Hematopoietic multipotent progenitor cell treated with erythropoietin and hydrocortisone succinate and interleukin-3 and kit ligand, for 6 days (in vitro differentiated cells): ENCODE measurements at places on chromosomes 6 and 20.
A peak's percentile ranks its signal among the peaks of the same experiment; 100 is the strongest.

DNA sequence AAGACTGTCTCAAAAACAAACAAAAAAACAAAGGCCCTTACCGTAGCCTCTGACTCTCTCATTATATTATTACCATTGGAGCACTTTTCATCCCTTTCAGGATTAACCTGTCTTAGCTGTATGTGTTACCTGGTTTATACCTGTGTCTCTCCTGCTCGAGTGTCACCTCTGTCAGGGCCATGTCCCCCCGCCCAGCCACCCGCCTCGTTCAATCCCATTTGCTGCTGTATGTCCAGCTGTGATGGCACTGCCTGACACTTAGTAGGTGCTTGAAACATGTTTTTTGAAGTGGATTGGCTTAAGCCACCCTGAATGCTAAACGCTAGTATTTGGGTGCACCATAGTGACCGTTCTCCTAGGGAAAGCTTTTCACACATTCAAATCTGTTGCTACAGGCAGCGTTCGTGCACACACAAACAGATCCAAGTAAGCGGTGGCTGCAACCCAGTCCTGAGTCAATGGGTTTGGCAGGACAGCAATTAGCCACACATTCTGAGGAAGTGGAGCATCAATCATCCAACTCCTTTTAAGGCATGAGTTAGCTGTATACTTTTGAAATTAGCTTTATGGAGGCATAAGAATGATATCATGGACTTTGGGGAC is 98.9 kb upstream of the ZNF217 start:
- peak; percentile 43 for DNase-seq

DNA sequence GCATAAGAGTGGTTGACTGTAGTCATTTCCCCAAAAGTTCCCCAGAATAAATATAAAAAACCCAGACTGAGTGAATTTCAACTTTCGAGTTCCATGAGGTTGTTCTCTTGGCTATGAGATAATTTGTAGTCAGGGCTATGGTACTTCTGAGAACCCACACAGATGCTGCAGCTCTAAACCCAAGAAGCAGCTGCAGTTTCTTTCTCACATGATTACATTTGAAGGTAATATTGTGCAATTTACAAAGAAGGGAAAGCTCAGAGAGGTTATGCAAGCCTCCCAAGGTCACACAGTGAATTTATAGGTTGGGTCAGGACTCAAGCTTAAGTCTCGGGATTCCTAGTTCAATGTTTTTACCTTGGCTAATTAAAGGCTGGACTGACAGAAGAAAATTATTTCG is 29.7 kb upstream of the CD93 start:
- no peak for DNase-seq

DNA sequence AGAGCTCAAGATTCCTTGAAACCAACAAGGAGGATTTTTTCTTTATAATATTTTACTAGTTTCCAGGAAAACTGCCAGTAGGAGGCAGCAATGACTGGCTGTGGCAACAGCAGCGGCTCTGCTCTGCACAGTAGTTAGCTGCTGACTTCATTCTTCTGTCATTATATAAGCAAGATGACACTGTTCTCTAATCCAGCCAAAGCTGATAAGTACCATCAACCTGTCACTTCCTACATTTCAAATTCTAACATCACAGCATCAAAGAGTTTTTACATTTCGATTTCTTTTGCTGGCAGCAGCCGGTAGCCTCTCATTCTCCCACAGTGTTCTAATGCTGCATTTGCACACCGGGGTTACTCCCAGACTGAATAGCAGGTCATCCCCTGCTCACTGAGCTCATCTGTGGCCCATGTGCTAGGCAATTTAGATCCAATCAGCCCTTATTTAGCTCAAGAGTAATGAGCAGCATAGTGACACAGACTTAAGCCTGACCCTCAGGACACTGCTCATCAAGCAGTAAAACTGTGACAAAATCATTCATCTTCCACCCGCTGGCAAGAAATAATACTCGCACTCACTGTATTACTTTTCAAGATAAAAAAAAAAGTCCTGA is 67.8 kb downstream of the MMS22L start:
- peak; percentile 70 for DNase-seq

GRCh38 chr6:119297049-119297448 is 52.5 kb downstream of the MAN1A1 start:
- DNase-seq, result no peak

DNA sequence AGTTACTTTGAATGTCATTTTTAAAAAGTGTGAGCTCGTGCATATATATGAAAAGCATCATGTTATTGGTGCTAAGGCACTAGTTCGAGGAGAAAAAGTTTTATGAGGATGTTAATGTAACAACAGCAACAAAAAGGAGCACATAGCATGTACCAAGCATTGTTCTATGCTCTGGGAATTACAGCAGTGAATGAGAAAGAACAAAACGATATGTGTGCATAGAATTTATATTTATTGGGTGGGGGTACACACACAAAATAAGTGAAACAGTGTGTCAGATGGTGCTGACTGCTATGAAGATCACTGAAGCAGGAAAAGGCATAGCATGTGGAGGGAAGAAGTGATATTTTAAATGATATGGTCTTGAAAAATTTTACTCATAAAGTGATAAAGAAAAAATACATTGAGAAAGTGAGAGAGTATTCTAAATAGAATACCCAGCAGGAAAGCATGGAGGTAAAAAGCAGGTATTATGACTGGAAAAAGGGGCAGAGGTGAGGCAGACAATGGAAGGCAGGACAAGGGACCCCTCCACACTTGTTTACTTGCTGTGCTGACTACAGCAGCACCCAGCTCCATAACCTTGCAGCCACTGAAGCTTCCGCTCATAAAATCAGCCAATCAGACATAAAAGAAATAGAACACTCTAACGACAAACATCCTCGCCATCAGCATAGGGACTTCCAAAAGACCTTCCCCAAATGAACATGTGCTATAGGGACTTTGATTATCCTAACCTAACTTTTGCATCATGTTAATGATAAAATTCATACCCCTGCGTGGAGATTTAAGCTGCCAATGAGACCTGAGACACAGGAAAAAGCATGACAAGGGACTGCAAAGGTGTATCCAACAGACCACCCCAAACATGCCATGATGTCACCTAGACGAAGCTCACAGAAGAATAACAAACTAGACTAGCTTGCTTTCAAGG is 119.9 kb downstream of the HFE start:
- no peak for DNase-seq

GRCh38 chr6:157952861-157953351 is 28.8 kb upstream of the SYNJ2 start:
- DNase-seq, result no peak

- no peak for DNase-seq
Measured at GRCh38 chr20:43910564-43910963, 4.1 kb upstream of the TOX2 start.

DNA sequence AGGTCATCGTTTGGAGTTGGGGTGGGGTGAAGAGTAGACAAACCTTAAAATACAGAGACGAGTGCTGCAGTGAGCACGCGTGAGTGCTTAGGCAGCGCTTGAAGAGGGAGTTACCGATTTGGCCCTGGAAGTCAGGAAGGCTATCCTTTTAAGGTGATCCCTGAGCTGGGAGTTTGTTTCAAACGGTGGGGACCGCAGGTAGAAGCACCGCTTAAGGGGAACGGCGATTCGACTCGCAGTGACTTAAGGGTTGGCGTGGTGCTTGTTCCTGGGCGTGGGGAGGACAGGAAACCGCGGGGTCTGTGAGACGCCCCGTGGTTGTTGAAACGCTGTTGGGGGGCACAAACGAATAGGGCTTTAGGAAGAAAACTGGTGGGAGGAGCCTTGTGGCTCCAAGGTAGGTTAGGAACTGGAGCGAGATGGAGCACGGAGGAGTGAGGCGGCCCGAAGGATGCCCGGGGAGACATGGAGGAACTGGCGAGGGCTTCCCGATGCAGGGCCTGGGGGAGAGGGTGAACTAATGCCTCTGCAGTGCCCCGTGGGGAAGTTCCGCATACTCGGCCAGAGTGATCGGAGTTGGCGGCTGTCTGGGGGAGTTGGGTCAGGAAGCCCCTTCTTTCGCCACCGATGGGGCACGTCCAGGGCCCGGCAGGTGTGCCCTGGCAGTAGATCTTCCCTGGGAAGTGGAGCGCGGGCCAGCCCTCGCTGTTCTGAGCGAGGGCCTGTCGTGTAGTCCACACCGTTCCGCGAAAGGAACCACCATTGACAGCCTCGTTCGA is 1.3 kb upstream of the CDYL start:
- peak; percentile 51 for DNase-seq

DNA sequence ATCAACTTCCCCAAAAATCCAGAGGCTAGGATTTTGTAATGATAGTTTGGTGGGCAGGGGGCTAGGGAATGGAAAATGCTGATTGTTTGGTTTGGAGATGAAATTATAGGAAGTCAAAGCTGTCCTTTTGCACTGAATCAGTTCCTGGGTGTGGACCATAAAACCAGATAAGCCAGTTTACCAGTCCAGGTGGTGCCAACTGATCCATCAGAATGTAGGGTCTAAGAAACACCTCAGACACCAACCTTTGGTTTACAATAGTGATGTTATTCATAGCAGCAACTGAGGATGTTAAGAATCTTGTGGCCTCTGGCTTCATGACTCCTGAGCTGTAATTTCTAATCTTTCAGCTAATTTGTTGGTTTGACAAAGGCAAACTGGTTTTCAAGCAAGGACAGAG is 496.6 kb upstream of the EPHA7 start:
- no peak for DNase-seq

DNA sequence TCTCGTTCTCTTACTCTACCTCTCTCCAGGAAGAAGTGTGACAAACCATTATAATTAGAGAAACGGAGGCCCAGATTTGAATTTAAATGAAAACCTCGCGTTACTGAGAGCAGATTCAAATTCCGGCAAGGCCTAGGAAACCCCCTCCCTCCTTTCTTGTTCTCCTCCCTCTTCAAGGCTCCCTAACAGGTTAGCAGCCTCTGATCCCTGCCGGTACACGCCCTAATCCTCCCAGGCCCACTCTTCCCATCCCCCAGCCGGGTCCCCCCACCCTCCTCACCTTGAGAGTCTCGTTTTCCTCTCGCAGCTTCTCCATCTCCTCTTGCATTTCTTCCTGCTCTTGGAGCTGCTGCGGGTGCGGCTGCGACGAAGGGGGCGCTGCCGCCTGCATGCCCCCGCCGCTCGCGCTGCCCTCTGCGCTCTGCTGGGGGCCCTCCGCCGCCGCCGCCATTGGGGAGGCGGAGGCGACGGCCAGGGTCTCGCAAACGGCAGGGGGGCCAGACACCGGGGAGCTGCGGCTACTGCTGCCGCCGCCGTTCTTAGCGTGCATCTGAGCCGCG is 3.8 kb downstream of the MTCL3 start:
- DNase-seq, result no peak

DNA sequence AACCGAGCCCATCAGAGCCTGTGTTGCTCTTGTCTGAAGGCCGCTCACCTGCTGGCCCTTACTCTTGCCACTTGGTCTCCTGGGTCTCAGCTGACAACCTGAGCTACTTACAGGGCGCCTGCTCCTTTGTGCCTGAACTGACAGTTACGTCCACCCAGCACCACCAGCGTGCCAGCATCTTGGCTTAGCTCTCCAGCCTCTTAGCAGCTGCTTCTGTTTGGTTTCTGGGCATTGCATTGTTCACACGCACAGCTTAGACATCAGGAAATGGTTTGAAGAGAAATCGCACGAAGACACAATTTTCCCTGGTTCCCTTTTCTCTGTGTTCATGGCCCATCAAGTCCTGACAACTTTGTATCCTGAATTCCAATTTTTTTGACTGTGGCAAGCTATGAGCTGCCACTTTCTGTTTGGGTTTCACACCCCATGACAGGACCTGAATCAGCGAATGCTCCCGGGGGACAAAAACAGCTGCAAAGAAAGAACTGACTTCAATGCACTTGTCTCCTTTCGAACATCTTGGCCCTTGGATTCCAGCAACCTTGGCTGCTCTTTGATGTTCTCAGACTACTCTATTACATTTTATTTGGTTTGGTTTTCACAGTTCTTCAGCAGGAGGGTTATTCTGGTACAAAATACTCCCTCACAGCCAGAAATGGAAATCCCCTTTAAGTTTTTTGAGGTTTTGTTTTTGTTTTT is 45.2 kb upstream of the LY86 start:
- DNase-seq, result no peak

DNA sequence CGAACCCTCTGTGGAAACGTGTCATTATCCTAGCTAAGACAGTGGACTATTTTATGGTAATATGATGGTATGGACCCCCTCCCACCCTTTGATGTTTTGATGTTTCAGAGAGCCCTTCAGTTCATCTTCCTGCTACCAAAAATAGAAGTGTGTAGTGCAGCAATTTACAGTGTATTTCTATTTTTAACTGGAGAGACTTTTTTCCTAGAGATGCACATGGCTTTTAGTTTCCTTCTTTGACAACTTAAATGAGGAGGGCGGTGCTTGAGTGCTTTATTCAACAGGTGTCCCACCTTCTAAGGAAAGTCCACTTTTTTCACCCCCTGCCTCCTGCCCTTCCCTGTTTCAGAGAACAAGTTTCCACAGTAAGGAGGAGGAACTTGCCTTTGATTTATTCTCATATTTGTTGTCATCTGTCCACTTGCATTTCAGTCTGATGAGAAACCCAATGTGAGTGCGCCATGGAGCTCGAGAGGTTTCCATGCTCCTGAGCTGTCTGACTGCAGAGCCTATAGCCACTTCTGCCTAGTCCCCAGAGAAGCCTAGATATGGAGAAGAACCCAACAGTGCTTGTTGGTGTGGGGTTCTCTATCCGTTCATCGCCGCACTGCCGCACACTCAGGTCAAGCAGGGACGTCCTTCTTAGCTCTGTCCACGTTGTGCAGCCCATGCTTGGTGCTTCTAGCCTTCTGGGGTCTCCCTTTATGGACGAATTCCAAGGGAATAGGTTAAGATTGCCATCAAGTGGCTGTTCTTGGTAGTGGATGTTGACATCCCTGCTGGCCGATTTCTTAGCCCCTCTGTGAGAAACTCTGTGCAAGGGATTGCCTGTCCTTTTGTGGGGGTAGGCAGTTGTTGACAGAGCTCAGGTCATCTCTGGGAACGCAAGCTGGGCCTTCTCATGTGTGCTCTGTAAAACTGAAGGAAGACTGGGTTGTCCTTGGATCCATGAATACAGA is 144.2 kb downstream of the JARID2 start:
- peak; percentile 83 for DNase-seq

- DNase-seq, result no peak
Measured at GRCh38 chr6:72653026-72653425, 31.2 kb downstream of the KCNQ5 start.

- DNase-seq, result no peak
Measured at GRCh38 chr6:11828262-11828870, 49.8 kb upstream of the ADTRP start.

GRCh38 chr6:38738261-38738660 is 23.1 kb downstream of the DNAH8 start:
- DNase-seq, result no peak

GRCh38 chr6:41546866-41547798 is 951 bp downstream of the FOXP4 start:
- DNase-seq, result peak; percentile 62

DNA sequence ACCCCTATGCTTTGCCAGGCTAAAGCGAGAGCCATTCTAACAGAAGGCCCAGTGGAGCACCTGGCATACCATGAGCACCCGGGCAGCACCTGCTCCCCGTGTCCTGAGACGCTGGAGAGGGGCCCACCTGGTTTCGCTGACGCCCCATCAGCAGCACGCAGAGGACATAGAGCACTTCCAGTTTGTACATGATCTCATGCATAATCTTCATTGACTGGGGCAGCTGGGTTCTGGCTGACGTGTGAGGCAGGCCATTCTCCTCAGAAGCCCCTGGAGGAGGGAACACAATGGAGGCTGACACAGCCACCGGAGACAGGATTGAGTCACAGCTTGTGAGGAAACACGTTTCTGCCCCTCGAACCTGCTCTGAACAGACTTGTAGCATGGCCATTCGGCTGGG is 65.4 kb downstream of the MYH7B start:
- no peak for DNase-seq

GRCh38 chr20:53494753-53495152 is 98.9 kb downstream of the ZNF217 start:
- no peak for DNase-seq
